Mammary epithelial cell (primary cell): ENCODE measurements at places on chromosomes 1 and 21. TPM values are rescaled to one million over a fixed set of nuclear protein-coding genes. Genes with fewer than 3 reads are reported as not detected.

Gene FCAMR
- not detected in 2 replicates for total RNA-seq

Gene SMCP
- not detected in 2 replicates for total RNA-seq

Gene PGLYRP3
- not detected for total RNA-seq

DNA sequence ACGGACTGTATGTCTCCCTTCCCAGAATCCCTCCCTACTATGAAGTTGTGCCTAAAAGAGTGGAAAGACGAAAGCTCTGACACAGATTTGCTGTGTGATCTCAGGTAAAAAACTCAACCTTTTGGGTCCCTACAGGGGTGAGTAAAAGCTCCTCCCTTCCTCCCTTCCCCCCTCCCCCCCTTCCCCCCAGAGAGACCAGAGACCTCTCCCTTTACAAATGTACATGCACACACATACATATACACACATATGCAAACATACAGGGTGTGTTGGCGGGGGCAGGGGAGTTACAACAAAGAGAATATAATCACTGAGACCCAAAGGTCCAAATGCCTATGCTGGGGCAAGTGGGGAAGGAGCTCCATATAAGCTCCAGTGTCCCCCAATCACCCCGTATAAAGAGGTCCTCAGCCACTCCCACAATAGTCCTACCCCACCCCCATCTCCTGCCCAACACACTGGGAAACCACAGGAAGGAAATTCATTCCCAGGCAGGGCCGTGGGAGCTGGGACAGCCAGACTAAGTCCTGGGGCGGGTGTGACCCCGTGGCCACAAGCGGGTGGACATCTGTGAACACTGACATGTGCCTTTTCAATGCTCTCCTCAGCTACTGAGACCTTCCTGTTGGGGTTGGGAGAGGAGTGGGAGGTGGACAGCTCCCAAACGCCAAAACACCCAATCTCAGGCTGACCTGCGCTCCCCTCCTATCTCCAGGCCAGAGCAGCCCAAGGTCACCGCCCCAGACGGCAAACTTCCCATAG is 2.0 kb downstream of the MEF2D start:
- peak; percentile 20 for DNase-seq

DNA sequence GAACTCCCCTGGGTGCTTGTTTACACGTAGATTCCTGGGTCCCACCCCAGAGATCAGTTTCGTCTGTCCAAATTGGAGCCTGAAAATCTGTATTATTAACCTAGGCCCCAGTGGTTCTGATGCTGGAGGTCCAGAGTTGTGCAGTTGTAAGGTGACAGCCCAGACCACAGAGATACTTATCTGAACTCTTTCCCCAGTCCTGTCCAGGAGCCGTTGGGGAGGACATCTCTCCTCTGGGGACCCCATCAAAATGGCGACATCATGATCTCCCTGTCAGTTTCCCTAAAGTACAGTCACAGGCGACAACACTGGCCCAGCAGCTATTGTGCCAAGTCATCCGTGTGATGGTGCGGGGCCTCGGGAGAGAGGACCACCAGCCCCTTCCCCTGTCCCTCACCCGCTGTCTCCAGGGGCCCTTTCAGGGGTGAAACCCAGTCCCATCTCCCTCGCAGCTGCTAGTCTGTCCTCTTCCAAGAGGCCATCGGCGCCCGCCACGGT is 749 bp upstream of the EFHD2 start:
- DNase-seq = no peak

- DNase-seq = peak; percentile 66
Observed at GRCh38 chr1:221708076-221708571, 33.8 kb downstream of the DUSP10 start.

Gene AMY1B
- total RNA-seq = not detected in 2 replicates

DNA sequence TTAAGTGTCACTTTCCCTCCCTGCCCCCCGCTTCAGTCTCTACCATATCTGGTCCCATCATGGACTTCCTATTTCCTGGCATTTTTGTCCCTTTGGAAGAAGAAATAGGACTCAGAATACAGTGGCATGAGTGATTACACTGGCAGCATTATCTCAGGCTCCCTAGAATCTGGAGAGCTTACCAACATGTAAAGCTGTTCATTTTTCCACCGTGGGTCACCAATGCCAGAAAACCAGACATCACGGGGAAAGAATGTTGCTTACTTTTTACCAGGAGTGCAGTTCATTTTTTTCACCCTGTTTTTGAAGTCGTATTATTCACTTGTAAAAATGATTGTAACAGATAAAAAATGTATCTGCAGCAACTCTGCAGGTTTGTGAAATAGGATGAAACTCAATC is 44.8 kb downstream of the BACH1 start:
- no peak for DNase-seq

Gene TMEM54
- total RNA-seq = 35.5 TPM

Gene RHBG
- total RNA-seq = not detected in 2 replicates

DNA sequence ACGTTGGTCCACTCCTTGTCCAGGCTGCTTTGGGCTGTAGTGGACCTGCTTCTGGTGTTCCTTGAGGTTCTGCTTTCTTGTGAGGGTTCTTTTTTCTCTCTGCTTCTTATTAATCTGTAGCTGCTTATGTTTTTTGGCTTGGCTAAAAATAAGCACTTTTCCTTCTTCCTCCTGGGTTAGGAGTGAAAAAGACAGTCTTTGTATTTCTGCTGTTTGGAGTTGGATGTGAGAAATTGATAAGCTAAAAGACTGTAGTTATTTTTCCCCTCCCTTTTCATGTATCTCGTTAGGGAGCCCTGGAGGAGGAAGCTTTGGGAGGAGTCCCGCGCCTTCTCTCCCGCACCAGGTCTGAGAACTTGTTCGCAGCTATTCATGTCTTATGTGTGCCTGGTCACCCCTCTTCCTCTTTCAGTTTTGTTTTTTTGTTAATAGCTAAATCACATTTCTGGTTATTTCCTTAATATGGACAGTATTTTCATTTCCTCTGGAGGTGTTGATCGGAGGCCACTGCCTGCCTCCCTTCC is 79.0 kb downstream of the GALNT2 start:
- no peak for DNase-seq

DNA sequence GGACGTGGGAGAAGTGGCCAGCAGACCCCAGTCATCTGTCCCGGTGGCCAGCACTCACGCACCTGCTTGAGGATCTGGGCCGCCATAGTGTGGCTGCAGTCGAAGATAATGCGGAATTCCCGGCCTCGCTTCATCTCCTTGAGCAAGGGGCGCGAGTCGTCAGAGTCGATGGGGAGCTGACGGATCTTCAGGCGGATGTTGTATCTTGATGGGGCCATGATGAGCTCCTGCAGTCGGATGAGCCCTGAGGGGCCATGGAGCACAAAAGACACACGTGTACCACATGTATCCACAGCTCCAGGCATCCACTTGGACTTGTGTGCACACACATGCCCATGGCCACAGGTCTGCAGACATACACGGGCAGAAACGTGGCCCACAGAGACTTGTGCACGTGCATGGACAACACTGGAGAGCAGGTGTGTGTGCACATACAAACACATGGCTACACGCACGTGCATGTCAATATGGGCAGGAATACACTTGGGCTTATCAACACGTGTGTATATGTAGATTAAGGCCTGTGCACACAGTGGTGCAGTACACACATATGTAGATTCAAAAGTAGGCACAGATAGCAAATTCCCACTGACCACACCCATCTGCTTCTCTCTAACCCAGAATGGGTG is 162.1 kb downstream of the GRIK3 start:
- DNase-seq = no peak

DNA sequence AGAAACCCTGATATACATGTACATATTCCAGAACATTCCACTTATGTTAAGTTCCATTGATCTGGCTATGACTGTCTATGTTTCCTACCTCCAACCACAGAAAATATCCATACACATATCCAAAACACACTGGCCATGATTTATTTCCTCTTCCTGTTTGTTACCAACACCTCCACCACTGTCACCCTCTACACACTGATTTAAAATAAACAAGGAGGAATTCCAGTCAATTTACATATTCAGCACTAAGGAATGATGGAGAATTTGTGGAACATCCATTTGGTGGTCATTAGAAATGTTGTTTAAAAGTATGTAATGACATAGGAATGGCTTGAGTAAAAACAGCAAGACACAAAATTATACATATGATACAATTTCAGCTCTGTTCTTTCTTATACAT is 5.5 kb upstream of the STX6 start:
- no peak for DNase-seq
